ENCODE measurements at places on chromosomes 13 and 19.

DNA sequence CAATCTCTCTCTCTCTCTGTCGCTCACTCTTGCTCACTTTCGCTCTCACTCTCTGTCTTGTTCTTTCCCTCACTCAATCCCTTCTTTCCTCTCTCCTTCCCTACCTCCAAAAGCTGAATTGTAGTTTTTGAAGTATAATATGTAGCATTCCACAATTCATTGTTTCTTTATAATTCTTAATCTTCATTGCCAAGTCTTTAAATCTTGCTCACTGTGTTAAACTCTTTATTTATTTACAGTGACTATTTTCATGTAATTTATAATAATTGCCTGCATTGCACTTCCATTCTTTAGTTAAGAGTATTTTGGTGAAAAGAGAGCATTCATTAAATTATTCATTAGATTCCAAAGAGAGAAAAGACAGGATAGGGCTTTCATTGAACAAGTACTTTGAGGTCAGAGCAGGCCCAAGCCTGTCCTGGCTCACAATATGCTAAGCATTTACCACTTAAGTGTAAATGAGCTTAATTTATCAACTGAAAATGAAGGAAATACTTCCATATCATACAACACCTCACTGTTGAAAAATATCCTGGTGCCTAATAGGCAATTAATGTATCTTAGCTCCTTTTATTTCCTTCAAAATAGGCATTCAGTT lies 257.4 kb upstream of the SLITRK1 start:
- no peak for DNase-seq

DNA sequence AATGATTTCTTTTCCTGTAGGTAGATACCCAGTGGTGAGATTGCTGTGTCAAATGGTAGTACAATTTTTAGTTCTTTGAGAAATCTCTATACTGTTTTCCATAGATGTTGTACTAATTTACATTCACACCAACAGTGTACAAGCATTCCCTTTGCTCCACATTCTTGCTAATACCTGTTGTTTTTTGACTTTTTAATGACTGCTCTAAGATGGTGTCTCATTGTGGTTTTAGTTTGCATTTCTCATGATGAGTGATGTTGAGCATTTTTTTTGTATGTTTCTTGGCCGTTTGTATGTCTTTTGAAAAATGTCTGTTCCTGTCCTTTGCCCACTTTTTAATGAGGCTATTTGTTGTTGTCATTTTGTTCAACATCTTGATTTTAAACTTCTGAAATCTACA lies 103.3 kb downstream of the DGKH start:
- no peak for DNase-seq

DNA sequence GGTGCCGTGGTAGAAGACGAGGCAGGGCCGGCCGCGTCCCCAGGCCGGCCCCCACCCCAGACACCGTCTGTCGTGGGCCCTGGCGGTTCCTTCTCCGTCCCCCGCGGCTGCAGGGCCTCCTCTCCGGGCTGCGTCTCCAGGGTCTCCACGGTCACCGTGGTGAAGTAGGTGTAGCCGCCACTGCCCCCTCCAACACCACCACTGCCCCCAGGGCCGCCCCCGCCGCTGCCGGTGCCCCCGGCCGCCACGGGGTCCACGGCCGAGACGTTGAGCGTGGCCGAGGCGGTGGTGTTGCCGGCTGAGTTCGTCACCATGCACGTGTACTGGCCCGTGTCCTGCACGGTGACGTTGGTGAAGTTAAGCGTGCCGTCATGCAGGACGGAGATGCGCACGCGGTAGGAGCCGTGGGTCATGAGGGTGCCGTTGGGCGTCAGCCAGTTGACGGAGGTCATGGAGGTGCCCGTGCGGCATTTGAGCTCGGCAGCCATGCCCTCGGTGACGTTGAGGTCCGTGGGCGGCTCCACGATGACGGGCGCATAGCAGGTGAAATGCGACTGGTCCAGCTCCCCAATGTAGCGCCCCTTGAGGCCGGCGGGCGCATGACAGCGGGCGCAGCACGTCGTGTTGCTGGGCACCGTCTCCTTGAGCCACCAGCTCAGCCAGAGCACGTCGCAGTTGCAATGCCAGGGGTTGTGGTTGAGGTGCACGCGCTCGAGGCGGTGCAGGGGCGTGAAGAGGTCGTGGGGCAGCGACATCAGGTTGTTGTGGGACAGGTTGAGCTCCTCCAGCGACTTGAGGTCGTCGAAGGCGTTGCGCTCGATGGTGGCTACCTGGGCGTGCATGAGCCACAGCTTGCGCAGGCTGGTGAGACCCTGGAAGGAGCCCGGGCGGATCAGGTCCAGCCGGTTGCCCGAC lies 4.6 kb upstream of the ASPDH start:
- no peak for DNase-seq

- DNase-seq, result no peak
Observed at GRCh38 chr13:51361106-51361505, 21.6 kb downstream of the SERPINE3 start.

DNA sequence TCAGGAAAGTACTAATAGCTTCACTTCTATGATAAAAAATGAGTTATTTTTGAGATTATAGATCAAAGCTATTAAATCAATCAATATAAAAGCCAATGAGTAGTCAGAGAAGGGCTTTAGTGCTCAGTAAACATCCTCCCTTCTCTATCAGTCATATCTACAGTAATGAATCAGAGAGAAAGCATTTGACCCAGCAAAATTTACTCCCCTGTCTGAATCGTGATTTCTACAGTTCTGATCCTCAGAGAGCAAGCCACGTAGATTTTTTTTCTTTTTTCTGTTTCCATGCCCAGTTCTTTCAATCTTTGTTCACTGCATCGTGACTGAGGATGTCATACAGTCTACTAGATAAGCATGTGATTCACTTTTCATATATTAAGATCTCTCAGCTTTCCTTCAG lies 16.2 kb upstream of the MBNL2 start:
- no peak for DNase-seq

DNA sequence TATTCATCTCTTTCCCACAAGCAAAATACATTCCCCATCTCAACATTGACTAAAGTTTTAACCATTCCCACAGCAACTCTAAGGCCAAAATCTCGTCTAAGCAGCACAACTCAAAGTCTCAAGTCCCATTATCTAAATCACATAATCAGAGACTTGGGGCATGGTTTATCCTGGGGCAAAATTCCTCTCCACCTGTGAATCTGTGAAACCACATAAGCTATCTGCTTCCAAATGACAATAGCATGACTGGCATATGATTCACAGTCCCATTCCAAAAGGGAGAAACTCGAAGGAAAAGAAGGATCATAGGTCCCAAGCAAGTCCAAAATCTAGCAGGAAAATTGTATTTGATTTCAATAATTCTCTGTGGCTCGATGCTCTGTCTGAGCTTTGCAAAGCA lies 73.0 kb downstream of the ANKRD10 start:
- no peak for DNase-seq

DNA sequence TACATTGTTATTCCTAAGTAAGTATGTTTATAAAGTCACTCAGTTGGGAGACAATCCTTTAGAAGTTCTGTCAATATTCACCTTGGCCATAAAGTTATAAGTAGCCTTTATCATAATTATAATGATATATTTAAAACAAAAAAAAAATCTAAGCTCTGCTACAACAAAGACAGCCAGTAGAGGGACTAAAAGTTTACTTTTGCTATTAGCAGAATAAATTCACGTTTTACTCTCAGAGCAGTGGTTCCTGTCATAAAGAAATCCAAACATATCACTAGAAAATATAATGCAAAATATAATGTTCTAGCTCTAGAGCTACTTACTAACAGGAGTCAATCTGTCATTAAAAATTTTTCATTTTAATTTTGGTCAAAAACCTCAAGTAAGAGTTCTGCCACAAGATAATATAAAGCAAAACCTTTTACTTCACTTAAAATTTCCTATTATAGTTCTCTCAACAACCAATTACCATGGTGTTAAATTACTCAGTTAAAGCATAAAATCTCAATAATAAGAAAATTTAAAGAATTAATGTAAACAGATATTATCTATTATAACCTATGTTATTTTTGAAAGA lies 17.7 kb downstream of the INTS6 start:
- DNase-seq, result peak; percentile 2

DNA sequence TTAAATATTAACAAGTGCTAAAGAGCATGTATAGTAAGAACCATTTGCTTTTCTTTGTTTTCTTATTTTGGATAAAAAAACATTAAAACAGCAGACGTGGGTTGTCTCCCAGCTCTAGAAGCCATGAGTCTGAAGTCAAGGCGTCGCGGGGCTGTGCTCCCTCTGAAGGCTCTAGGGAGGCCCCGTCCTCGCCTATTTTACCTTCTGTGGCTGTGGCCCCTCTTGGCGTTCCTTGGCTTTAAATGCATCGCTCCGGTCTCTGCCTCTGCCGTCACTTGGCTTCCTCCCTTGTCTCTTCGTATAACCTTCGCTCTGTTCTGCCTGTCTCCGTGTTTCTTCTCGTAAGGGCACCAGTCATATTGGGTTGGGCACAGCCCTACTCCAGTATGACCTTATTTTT lies 75.3 kb downstream of the ING1 start:
- no peak for DNase-seq

GRCh38 chr13:94454334-94454733 lies 25.1 kb downstream of the DCT start:
- no peak for DNase-seq

DNA sequence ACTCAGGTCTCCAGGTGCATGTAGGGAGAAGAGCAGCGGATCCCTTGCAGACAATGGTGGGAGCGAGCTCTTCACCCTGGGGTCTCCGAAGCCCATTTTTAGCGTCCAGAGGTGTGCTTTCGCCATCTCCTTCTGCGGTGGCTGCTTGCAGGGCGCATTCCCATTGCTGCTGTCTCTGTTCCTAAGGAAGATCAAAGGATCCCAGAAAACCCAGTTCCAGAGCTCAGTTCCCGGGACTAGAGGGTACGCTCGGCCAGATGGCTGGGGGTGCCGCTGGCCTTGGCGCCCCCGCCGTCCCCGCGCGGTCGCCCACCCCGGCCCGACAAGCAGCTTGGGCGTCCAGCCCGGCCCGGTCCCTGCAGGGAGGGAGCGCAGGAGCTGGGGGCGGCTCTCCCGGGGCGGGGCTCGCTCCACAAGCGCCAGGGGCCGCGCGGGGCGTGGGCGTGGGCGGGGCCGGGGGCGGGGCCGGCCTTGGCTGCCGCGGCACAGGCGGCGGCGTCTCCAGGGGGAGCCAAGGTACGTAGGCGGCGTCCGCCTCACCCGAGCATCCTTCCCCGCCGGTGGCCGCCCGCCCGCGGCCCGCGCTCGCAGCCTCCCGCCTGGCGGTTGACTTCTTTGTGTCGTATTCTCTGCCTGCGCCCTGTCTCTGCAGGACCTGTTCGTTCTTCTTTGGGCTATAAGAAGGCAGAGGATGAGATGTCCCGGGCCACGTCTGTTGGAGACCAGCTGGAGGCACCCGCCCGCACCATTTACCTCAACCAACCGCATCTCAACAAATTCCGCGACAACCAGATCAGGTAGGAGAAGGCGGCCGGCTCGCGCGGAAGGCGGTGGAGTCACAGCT lies 96.8 kb downstream of the ATP8A2 start:
- peak; percentile 56 for DNase-seq

- no peak for DNase-seq
Observed at GRCh38 chr19:3324405-3324856, 42.0 kb upstream of the NFIC start.

DNA sequence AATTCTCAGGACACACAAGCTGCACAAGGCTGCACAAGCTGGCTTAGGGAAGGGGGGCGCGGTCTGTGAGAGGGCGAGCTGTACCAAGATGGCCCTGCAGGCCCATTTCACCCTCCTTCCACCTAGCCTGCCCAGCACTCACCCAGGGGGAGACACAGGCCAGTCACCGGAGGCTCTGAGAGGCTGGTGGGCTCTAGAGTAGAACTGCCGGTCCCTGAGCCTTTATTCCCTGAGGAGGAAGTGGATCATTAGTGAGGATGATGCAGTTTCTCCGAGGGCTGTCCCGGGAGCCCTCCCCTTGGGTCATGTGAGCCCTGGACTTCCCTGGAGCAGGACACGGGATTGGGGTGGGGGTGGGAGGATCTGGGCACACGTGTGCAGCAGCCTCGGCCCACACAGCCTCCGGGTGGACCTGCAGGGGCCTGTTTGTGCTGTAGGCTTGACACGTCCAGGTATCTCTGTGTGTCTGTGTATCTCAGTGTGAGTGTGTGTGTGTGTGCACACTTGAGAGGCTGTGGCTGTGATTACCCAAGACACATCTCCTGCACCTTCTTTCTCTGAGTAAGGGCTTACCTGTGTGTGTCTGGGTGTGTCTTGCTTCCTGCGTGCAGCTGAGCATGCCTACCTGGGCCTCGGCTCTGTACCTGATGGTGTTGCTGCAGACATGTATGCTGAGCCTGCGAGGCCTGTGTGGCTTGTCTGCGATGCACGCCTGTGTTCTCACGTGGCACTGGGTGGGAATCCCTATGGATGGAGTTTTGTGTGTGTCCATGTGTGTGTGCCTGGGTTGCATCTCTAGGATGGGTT lies at the start of gene ACP5:
ACP5 (minus strand) TSS at position 195 of the 807 bp plus-strand sequence. CDS start 328 bp downstream, outside the sequence.
- DNase-seq, result no peak

DNA sequence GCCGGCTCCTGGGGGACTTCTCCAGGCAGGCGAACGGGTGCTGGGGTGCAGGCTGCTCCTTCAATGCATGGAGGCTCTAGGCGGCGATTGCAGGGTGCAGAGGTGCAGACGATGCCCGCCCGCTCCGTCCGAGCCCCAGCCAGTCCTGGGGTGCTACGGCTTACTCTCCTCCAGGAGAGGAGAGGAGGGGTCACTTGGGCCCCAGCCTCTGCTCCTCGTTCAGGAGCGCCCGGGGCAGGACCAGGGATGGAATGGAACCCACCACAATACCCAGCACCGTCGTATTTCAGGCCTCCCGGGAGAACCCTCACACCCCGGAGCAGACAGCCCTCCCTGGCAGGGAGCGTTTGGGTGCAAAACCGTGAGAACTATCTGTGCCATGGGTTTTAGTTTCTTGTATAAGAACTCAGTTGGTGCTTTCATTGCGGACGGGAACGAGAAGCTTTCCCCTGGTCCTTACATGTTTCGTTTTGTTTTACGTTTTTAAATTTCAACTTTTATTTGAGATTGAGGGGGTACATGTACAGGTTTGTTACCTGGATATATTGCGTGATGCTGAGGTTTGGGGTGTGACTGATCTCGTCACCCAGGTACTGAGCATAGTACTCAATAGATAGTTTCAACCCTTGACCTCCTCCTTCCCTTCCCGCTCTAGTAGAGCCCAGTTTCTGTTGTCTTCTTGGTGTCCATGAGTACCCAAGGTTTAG lies 46.8 kb downstream of the ARHGEF18 start:
- DNase-seq, result no peak

GRCh38 chr13:99501848-99502301 lies 603 bp downstream of the TM9SF2 start:
- DNase-seq, result no peak
